Jurkat, Clone E6-1 (cell line): ENCODE measurements at places on chromosomes 4 and X.

DNA sequence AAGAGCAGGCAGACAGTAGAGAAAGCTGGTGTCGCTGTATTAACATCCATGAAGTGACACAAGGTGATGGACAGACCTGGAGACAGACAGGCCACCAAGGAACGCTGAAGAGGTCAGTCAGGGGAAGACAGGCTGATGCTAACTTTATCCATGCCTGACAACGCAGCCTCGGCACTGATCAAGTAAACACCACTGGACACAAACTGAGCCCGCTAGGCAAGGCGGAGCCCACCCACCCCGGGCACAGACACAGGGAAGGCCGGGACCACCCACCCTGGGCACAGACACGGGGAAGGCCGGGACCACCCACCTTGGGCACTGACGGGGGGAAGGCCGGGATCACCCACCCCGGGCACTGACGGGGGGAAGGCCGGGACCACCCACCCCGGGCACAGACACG, 18.8 kb downstream of the PPP2R3B start:
- no peak for DNase-seq

- DNase-seq, result no peak
Observed at GRCh38 chr4:140255467-140255866, 101.5 kb upstream of the MAML3 start.

- no peak for DNase-seq
Observed at GRCh38 chrX:153934148-153934761, 582 bp downstream of the NAA10 start.

DNA sequence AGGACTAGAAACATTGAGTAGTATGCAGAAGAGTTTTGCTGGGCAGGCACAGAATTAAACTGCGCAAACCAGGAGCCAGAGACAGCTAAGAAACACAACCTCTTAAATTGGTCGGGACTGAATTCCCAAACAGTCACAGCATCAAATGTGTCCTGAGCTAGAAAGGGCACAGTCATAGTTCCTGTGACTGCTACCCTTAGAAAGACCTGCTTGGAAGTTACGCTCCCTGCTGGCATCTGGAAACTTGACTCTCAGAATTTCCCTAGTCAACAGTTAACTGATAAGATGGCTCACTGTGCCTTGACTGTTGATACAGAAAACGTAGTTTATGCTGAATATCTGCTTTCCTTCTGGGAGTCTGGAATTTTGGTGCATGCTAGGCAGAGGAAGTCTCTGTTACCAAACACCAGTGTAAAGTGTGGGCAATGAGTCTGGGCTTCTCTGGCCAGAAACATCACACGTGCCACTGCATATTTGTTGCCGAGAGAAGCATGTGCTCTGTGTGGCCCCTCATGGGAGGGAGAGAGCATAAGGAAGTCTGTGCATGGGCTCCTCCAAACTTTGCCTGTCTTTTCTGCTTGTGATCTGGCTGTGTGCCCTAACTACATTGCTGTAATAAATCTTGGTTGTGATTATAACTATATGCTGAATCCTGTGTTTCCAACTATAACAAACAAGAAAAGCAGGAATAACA, 11.6 kb upstream of the EOLA2 start:
- DNase-seq, result no peak

DNA sequence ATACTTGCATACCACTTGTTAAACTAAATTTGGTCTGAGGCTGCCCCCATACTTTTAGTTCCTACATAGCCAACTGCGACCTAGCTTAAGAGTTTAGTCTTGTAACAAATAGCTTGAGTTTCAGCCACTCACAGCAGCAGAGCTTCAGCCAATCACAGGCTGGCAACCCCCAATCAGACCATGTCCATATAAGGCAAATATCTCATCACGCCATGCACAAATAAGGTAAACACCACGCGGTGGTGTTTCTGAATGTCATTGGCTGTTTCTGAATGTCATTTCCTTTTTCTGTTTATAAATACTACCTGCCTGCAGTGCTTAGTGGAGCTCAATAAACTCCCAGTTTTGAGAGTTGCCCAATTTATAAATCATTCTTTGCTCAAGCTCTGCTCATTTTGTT, 143.1 kb upstream of the MAD2L1 start:
- no peak for DNase-seq

DNA sequence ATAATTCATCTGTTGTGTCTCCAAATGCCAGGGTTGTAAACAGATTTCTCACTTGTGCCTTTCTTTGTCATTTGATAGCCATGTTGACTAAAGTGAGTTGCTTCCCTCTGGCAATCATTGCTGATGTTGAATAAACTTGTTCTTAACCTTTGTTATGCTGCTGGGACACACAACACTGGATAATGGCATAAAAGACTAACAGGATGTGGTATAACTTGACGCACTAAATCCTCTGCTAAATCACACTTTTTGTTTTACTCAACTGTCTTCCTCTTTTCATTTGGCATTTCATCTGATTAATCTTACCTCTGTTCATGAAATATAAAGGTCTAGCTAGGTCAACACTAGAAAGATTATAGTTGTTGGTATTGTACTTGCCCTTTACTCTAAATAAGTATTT, 17.6 kb upstream of the CXCL5 start:
- peak; percentile 72 for DNase-seq

GRCh38 chr4:11505221-11505971, 76.7 kb upstream of the HS3ST1 start:
- DNase-seq, result no peak

- DNase-seq, result no peak
Observed at GRCh38 chrX:80792205-80792604, 17.5 kb downstream of the BRWD3 start.

DNA sequence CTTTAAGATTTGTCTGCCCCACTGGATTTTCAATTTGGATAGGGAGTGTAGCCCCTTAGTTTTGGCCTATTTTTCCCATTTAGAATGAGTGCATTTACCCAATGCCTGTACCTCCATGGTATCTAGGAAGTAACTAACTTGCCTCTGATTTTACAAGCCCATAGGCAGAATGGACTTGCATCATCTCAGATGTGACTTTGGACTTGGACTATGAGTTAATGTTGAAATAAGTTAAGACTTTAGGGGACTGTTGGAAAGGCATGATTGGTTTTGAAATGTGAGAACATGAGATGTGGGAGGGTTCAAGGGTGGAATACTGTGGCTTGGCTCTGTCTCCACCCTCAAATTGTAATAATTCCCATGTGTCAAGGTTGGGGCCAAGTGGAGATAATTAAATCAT, 2480.2 kb downstream of the PCDH7 start:
- DNase-seq, result no peak

- DNase-seq, result no peak
Observed at GRCh38 chrX:39203427-39203826, 402.2 kb downstream of the MID1IP1 start.

GRCh38 chr4:11483046-11483445, 54.4 kb upstream of the HS3ST1 start:
- DNase-seq, result no peak

DNA sequence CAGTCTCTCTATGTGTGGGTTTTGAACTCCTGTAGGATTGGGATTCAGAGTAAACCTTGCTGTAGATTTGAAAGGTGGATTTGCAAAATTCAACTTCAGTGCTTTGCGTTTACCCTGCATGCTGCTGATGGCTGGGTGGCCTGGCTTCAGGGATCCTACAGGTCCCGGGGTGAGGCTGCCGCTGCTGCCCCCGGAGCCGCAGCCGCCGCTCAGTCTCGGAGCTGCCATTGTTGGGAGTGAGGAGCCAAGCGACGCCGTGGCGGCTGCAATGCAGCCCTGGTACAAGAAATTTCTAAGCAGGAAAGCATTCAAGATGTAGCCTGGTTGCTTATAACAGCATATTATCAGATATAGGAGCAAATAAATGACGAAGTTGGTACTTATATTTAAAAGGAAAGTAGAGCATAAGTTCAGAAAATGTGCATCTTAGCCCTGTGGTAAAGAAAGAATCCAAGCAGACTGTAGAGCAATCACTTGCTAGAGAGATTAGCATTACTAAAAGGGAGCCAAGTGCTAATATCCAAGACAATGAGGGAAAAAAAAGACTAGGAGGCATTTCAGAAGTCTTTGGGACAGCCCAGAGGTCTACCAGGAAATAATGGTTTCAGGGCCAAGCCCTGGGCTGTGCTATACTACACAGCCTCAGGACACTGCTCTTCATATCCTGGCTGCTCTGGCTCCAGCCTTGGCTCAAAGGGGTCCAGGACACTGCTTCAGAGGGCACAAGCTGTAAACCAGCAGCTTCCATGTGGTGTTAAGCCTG, 36.9 kb upstream of the CHIC1 start:
- DNase-seq, result no peak

DNA sequence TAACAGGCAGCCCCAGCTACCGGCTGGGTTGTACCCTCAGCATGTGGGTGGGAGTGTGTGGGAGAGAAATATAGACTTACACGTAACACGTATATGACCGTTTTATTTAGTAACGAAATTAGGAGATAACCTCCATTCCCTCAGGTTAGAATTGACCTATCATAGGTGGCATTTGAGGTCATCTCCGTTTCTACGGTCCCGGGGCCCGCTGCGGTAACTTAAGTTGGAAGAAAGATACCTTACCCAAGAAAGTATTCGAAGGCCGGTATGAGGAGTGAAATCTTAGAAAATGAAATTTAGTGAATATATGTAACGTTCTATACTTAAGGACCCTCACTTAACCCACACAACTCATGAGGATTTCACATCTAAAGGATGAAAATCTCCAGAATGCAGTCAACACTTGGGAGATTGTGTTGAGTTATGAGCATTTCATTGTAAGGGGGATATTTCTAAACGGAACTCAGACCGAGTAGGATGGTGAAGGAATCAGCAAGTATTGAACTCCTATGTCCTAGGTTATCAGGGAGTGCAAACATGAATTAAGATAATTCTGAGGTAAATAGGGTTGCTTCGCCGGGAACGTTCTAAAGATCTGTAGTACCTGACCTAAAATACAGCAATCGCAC, 891 bp downstream of the CISD2 start:
- DNase-seq, result no peak

DNA sequence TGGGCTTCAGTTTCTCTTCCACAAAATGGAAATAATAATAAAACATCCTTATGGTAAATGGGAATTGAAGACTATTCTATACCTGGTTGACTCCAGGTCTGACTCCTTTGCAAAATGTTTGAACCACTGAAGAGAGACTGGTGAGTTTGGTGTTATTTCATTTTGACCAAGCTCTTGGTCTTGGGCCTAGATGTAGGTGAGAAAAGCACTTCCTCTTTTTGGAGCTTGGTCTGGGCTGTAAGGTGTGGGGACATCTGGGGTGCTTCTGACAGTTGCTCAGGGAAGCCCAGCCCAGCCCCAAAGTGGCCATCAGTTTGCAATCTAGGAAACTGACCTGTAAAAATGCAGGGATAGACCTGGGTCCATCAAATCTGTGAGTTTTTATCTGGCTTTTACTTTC, 26.8 kb upstream of the SOD3 start:
- no peak for DNase-seq

- no peak for DNase-seq
Observed at GRCh38 chr4:101584306-101584705, 206.2 kb upstream of the BANK1 start.

DNA sequence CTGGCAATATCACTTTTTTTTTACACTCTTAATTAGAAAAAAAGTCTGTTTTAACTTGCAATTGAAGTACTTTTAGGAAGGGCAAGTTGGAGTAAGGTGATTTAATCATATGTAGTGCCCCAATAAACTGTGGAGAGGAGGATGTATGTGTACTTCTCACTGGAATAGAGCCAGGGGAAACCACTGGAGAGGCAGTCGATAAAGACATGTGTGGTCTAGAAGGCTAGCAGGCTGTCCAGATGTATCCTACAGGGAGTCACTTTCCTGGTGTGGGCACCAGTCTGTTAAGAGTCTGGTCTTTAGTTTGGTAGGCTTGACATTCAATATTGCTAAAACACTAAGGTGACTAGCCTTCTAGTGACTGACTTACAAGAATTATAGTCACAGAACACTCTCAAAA, 9.6 kb upstream of the SGMS2 start:
- no peak for DNase-seq

GRCh38 chr4:113349430-113349829, 300.0 kb downstream of the ANK2 start:
- DNase-seq, result no peak

DNA sequence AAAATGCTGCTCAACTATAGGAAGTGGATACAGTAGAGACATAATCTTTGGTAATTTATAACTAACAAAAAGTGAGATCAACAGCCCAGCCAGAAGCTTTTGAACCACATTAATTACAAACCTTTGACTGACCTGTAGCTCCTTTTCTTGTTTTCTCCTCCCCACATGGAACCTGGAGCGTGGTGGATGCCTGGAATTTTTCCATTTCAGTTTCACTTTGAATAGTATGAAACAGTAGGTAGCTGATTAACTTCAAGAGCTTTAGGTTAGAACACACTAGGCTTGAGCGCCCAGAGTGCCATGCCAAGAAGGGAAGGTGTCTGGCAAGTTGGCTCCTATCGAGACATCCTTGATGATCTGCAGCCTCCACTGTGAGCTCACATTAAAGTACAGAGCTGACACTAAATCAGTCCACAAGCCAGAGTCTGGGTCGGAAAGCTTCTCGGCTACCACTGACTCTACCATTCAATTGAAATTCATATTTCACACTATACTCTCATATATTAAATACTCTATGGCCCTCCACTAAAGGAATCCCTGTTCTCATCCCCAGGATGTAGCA, 143.4 kb downstream of the GLRA2 start:
- DNase-seq, result no peak

DNA sequence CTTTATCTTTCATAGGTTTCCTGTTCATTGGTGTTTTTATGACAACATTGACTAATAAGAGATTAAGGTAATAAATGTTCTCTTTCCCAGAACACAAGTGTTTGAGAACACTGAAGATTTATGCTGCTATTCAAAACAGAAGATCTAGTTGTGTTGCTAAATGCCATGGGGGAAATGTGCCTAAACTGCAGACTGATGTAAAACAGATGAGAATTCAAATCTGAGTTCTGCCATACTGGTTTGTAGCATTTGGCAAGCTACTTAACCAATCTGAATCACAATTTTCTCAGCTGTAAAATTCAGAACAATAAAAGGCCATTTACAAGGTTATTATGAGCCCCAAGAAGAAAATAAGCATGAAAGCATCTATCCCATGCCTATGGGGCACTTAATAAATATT, 2.3 kb downstream of the SLC10A6 start:
- no peak for DNase-seq

DNA sequence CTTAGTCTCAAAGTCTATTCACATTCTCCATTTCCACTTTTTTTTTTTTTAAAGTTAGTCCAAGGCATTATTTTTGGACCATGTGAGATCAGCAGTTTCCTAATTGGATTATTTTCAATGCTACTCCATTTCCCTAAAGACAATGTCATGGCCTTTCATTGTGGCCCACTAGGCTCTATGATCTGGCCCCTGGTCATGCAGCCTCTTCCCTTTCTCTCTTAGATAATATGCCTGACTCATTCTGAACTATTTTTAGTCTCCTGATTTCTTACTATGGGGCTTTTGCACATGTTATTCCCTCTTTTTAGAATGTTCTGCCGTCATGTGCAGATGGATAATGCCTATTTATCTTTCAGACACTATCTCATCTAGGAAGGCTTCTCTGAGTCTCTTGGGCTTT, 157.3 kb downstream of the TMA16 start:
- no peak for DNase-seq
